ENCODE measurements at places on chromosomes 7 and 10.

- DNase-seq, result no peak
Observed at GRCh38 chr10:108184114-108184513, 1019.6 kb upstream of the SORCS1 start.

GRCh38 chr7:120805636-120806388, 52.1 kb downstream of the TSPAN12 start:
- DNase-seq, result peak; percentile 37

DNA sequence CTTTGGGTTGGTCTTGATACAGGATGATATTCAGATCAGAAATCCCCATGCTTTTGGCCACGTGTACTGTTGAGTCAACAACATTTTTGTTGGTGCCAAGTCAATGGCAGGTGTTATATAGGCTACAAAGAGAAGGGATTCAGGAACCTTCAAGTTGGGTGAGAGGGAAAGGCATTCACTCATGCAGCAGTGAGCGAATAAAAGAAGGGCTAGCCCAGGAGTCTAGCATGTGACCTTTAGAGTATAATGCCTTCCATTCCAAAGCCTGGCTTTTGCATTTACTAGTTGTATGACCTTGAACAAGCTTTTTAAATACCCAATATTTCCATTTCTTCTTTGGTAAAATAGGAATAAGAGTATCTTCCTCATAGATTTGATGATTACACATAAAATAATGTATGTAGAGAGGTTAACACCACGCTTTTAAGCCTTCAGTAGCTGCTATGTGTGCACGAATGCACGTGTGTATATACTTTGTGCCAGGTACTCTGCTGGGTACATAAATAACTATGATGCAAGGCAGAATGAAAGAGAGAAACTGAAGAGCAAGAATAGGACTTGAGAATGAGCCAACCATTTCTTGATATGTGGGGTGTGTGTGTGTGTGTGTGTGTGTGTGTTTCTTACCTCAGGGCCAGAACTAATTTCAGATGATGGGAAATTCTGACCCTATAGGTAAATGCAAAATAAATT, 163.6 kb downstream of the PDE1C start:
- DNase-seq, result no peak

GRCh38 chr10:123554656-123555055, 111.5 kb upstream of the GPR26 start:
- no peak for DNase-seq

All from HCEC 1CT (cell line).